ENCODE measurements at places on chromosomes 3 and 15. TPM values are rescaled to one million over a fixed set of nuclear protein-coding genes. Genes with fewer than 3 reads are reported as not detected.

The AQP9 gene
- 1.9 TPM for total RNA-seq

The ARNT2 gene
- 4.1 TPM for total RNA-seq

The TMEM108 gene
- total RNA-seq = 0.52 TPM

The ARRDC4 gene
- 15.8 TPM for total RNA-seq

The SLC12A1 gene
- total RNA-seq = not detected

The CHCHD4 gene
- 36.8 TPM for total RNA-seq

The DUOX1 gene
- total RNA-seq = 0.50 TPM

The BRPF1 gene
- total RNA-seq = 9.9 TPM

The NT5DC2 gene
- 68.3 TPM for total RNA-seq

The ZPLD1 gene
- total RNA-seq = not detected
